Hepatic stellate cell (primary cell): ENCODE measurements at places on chromosomes 5 and 9.
A peak's percentile ranks its signal among the peaks of the same experiment; 100 is the strongest.

DNA sequence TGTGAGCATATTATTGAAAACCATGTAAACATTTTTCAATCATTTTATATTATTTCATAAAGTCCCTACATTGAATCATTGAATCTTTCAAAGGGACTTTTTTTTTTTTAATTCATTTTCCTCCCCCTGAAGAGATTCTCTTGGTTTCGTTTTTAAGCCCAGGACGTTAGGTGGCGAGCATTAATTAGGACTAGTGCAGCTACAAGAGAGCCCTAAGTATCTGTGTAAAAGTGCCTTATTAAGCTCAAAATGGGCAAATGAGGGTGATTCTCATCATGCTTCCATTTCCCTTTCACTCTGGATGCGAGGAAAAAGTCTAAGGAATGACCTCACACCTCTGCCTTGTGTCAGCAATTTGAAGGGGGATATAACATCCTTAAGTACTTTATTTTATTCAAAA lies 517.9 kb upstream of the ITGA1 start:
- DNase-seq, result no peak

- DNase-seq, result no peak
These were observed 36.8 kb upstream of the STARD4 start for GRCh38 chr5:111548992-111549649.

DNA sequence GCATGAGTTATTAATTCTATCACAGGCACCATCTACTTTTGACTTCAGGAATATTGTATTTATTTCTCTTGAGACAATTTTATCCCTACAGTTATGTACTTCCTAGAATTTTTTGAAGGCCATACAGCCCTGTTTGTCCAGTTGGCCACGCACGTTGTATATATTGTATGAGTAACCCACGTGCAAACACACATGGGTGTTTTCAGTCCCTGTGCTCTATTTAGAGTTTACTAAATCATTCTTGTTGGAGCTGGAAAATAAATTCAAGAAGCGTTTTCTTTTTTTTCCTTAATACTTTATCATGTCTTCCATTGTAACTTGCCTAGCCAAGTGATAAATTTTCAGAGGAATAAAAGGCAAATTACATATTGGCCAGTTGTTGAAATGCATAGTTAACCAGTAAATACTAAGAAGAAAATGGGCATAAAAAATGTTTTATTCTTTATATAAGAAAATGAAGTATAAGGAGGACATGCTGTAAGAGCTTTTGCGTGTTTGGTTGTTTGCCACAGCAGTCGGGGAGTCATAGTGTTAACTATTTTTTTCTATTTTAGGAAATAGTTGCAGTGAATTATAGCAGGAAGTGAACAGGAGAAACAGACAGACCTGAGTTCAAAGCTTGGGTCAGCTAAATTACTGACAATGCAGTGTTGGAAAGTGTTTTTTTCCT lies 86.4 kb upstream of the MINAR2 start:
- no peak for DNase-seq

- no peak for DNase-seq
These were observed 823.6 kb upstream of the ARRDC3 start for GRCh38 chr5:92206681-92207080.

- no peak for DNase-seq
These were observed 4.6 kb downstream of the CDKN2A start for GRCh38 chr9:21989440-21990189.

DNA sequence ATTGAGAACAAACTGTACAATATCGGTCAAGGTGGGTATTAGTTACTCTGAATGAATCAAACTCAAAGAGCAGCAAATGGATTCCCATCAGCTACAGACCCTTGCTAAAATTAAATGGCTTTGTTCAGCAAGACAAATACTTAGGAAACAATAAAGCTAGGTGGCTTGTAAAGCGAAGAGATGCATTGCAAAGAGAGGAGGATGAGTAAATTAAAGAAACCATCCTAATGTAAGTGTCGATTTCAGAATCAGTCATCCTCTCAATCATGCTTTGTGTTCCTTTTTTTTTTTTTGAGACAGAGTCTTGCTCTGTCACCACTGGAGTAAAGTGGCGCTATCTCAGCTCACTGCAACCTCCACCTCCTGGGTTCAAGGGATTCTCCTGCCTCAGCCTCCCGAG lies 359.2 kb upstream of the ZNF462 start:
- no peak for DNase-seq

DNA sequence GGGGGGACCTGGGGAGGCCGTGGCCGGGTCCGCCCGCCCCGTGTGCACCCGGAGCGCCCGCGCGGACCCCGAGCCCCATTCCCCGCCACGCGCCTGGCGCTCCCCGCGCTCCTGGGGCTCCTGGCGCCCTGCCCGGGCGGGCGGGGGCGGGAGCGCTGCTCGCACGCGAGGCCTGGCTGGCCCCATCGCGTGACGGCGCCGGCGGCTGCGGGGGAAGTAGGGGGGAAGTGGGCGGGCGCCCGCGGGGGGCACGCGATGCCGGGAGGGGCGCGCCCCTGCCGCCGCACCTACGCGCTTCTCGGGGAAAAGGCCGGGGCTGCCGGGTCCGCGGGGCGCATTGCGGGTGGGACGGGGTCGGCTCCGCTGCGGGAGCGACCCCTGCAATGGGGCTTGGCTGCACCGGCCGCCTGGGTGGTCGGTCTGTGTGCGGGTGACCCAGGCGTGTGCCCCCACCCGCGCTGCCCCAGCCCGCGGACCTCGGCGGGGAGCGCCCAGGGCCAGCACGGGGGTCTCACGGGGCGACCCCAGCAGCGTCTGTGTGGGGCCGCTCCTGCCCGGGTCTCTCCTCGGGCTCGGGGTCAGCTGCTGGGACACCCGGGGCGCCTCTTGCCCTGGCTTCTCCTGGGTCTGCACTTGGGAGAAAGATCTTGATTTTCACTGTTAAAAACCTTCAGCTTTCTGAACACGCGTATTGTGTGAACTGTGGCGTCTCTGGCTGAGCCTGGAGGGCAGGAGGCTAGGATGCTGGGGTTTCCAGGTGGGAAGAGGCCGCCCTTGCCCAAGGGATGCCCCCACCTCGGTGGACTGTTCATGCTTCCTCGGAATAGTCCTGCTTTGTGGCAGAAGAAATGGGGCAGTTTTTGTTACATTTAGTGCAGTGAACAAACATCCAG lies 52.4 kb downstream of the AHRR start:
- DNase-seq, result peak; percentile 89

DNA sequence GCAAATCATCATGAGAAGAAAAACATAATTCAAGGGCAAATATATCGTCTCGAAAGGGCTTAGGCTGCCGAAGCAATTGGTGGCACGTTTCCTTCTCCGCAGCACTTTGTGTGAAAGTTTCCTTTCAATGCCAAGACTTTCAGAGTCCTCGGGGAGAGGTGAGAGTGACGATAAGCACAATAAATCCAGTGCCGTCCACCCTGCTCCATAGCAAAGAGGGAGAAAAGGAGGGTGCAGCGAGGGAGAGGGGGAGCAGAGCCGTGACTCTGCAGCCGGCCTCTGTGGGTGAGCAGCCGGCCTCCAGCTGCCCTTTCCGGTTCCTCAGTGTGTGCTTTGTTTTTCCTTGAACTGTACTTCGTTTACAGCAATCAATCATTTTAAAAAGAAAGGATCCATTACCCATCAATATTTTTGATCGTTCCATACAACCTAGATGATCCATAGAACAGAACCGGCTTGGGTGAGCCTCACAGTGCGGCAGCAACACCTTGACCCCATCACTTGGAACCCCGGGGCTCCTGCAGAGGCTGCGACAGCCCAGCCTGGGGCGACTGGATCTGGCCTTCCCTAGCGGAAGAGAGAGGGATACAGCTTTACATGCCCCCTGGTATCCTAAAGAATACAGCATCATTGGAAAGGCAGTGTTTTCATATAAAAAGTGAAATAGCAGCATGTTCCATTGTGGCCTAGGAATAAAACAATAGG lies 247.0 kb upstream of the IRX4 start:
- no peak for DNase-seq

DNA sequence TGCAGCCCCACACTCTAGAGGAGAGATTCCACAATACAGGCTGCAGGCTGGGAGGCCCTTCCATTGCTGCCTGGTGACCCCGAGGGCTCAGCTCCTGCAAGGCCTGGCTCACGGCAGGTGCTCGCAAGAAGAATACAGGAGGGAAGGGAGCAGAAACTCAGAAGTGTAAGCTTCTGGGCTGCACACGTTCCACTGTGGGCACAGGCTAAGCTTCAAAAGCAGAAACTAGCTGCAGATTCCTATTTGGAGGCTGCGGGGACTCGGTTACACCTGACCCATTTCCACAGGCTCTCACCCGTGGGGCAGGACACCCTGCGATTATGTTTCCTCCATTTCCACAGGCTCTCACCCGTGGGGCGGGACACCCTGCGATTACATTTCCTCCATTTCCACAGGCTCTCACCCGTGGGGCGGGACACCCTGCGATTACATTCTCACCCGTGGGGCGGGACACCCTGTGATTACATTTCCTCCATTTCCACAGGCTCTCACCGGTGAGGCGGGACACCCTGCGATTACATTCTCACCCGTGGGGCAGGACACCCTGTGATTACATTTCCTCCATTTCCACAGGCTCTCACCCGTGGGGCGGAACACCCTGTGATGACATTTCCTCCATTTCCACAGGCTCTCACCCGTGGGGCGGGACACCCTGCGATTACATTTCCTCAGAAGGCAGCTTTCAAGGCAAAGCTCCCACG lies 10.3 kb downstream of the LPCAT1 start:
- no peak for DNase-seq

GRCh38 chr5:143313298-143313852 lies 90.1 kb downstream of the NR3C1 start:
- DNase-seq, result no peak

- no peak for DNase-seq
These were observed 3.5 kb upstream of the NEK6 start for GRCh38 chr9:124254261-124254682.
